ENCODE measurements at places on chromosomes 4 and X.

GRCh38 chrX:79100791-79101484 lies 43.5 kb upstream of the GPR174 start:
- no peaks in the 10 kb centered on the region for H3K27me3 ChIP-seq
- H3K27ac ChIP-seq = no peak overlapping the region
- H3K4me1 ChIP-seq = no peaks in the 10 kb centered on the region
- H3K4me3 ChIP-seq = no peak overlapping the region
- H3K36me3 ChIP-seq = no peaks in the 10 kb centered on the region

DNA sequence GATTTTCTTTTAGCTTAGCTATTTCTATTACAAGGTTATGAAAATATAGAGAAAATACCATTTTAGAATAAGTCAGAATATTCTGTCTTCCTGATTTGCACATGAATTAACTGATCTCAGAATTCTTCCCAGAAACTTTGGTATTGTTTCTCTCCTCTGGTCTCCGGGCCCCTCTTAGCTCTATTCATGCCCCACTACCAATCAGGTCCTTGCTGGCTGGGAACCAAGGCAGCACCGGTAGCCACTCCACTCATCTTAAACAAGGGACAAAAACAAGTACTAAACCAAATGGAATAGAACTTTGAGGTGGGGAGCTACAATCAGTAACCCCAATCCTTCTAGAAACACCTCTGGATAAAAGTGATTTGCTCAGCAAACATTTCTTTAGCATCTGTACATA lies 64.3 kb downstream of the GPC3 start:
- no peaks in the 10 kb centered on the region for H3K27me3 ChIP-seq
- DNase-seq = no peak
- no peak overlapping the region for H3K27ac ChIP-seq

DNA sequence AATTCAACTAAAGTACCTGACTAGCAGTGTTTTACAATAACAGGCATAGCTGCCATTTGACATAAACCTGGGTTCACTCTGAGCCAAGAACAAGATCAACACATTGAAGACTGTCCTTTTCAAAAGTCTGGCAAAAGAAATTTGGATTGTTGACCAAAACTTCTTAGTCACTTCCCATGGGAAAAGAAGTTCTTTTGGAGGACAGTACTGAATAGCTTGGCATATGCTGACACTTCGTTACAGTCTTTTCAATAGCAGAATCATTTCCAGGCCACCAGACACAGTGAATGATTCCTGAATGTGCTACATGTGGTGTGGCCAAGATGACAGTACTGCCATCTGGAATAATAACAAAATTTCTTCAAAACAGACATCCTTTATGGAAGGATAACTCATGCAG lies 560.3 kb downstream of the GRID2 start:
- H3K36me3 ChIP-seq = peaks cover 7% of the 10 kb centered on the region
- DNase-seq = no peak
- H3K4me3 ChIP-seq = no peak overlapping the region
- no peaks in the 10 kb centered on the region for H3K27me3 ChIP-seq
- no peak overlapping the region for H3K27ac ChIP-seq

DNA sequence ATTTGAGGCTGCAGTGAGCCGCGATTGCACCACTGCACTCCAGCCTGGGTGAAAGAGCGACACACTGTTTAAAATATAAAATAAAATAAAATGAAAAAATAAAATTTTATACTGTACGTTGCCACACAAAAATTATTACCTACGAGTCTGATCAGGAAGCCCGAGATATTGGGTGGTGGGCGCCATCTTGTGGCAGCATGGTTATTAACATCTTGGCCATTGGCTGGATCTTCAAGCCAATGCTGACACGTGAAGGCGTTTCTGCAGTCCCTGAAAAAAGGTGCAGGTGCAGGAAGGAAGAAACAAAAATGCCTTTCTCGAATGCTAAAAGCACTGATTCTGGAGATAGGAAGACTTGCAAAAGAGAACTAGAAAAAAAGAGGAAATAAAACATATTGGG lies 4.9 kb upstream of the TLR8 start:
- no peaks in the 10 kb centered on the region for H3K27me3 ChIP-seq
- no peak for DNase-seq
- H3K27ac ChIP-seq = no peak overlapping the region
- no peaks in the 10 kb centered on the region for H3K36me3 ChIP-seq
- no peaks in the 10 kb centered on the region for H3K4me1 ChIP-seq

DNA sequence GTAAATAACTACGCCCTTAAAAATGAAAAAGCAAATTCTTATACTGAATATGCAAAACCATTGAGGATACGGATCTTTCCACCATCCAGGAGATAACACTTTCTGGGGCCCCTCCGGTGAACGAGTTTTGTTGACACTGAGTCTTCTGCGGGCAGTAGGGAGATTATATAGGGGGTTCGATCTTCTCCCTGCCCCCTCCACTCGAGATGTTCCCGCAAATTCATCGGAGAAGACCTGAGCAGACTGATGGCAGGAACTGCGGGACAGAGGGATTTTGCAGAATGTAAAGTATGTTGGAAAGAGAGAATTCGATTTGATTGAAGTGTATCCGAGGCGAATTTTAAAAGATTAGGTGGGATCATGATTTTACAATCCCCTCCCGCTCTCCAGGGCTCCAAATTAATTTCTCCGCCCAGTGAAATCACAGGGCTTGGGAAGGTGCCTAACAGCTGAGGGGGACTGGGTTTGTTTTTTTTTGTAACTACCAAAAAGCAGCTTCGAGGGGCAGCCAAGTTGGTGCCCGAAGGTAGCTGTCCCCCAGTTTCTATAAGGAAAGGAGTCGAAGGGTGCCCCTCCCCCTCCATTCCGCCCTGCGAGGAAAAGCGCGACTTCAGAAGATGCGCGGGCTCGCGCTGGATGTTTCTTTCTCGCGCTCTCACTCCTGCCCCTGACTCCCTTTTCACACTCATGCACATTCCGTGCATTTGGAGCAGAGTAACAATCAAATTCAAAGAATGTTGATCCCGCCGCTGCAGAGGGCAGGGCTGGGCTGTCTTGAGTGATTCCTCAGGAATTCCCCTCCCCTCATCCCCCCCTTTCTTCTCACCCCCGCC lies 1.2 kb downstream of the TMEM255A start:
- H3K27me3 ChIP-seq = peaks cover 63% of the 10 kb centered on the region
- H3K27ac ChIP-seq = no peak overlapping the region
- H3K36me3 ChIP-seq = no peaks in the 10 kb centered on the region
- peak overlapping the region; percentile 71 for H3K4me3 ChIP-seq
- no peak for DNase-seq

DNA sequence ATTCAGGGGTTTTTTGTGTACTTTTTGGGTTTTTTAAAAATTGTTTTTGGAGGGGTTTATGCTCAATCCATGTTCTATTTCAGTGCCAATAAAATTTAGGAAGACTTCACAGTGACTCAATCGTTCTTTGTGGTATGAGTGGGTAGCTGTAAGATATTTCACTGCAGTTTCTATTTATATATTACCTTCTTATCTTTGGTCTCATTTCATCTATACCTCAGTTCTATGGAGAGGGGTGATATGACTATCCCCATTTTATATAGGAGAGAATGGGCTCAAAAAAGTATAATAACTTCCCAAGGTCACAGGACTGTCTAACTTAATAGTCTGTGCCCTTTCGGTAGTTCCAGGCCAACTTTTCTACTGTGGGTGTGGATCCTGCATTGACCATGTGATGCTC lies 74.4 kb downstream of the MSN start:
- no peak overlapping the region for H3K4me3 ChIP-seq
- peaks cover 24% of the 10 kb centered on the region for H3K36me3 ChIP-seq
- DNase-seq = no peak
- H3K4me1 ChIP-seq = no peaks in the 10 kb centered on the region
- no peak overlapping the region for H3K27ac ChIP-seq

- H3K36me3 ChIP-seq = no peaks in the 10 kb centered on the region
- no peak for DNase-seq
- no peak overlapping the region for H3K4me3 ChIP-seq
- H3K27ac ChIP-seq = no peak overlapping the region
These were observed 33.1 kb downstream of the ZNF275 start for GRCh38 chrX:153366878-153367538.

DNA sequence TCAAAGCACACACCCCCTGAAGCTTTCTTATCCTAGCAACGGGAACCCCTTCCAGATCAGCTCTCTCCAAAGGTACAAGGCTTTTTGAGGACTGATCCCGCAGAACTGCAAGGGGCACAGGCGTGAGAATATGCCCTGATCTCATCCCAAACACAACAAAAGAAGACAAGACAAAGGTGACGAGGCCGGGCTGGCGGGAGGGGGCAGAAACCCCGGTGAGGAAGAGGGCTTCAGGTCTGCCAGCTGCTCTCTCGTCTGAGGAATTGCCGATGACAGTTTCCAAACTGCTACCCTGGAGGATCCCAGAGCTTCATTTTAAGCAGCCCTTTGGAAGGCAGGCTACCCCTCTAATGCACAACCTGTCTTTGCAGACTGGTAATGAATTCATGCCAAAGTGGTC lies 3.4 kb downstream of the HCFC1 start:
- DNase-seq = no peak
- peaks cover 5% of the 10 kb centered on the region for H3K36me3 ChIP-seq
- H3K27me3 ChIP-seq = no peaks in the 10 kb centered on the region
- peak overlapping the region; percentile 66 for H3K4me3 ChIP-seq

DNA sequence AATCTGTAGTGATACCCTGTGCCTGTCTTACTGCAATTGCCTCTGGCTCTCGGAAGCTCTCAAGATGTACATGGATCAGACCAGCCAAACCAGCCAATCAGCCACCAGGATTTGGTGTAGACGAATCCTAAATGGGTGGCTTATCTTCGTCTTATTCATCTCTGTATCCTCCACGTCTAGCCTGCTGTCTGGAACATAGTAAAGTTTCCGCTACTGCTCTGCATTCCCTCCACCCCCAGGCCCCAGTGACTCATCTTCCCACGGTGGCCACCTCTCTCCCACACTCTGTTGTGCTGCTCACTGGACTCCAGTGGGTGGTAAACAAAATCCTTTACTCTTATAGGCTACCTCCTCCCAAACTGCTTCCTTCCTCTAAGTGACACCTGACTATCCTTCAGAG lies 37.8 kb downstream of the SEPTIN6 start:
- H3K4me3 ChIP-seq = no peak overlapping the region
- no peak for DNase-seq
- H3K36me3 ChIP-seq = no peaks in the 10 kb centered on the region
- no peak overlapping the region for H3K27ac ChIP-seq

DNA sequence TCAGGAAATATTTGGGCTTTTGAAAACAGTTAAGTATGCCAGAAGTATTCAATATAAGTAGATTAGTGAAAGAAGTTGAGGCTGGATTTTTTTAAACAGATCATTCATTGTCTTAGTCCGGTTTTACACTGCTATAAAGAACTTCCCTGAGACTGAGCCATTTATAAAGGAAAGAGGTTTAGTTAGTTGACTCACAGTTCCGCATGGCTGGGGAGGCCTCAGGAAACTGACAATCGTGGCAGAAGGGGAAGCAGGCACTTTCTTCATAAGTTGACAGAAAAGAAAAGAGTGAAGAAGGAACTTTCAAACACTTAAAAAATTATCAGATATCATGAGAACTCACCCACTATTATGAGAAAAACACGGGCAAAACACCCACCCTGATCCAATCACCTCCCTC lies 31.1 kb upstream of the CYLC1 start:
- H3K4me3 ChIP-seq = no peak overlapping the region
- no peak overlapping the region for H3K27ac ChIP-seq
- H3K27me3 ChIP-seq = no peaks in the 10 kb centered on the region
- no peaks in the 10 kb centered on the region for H3K4me1 ChIP-seq

All from H1 (cell line).